ENCODE measurements at places on chromosomes 3 and 15.
A peak's percentile ranks its signal among the peaks of the same experiment; 100 is the strongest.

GRCh38 chr15:89356634-89357298 lies 22.1 kb upstream of the POLG start:
- DNase-seq = no peak

DNA sequence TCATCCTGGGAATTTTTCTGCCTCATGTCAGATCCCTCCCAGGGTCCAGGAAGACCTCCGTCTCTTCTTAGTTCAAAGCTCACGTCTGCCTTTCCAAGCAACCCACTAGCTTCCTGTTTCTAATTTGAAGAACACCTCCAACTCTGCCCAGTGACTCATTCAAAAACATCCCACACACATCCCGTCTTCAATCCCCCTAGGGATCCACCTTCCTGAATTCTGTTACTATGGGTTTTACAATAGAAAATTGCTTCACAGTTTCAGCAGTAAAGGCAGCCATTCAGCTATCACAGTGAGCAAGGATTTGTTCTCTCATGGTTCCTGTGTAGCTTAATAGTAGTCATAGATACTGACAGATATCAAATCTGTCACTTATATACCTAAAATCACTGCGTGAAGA lies 308.3 kb upstream of the CCDC54 start:
- peak; percentile 93 for DNase-seq

DNA sequence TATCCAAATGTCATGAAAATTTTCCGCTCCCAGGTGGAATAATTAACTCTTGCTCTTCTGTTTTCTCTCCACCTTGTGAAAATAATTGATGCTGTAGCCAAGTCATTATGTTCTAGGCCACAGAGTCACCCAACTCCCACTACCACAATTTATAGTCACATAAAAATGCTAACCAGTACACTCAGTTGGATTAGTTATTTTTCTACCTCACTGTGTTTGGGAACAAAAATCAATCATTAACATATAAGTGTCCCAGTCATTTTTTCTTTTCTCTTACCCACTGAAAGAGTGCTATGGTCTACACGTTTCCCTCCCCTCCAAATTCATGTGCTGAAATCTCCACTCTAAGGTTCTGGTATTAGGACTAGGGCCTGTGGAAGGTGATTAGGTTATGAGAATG lies 255.6 kb upstream of the LMCD1 start:
- DNase-seq = no peak

DNA sequence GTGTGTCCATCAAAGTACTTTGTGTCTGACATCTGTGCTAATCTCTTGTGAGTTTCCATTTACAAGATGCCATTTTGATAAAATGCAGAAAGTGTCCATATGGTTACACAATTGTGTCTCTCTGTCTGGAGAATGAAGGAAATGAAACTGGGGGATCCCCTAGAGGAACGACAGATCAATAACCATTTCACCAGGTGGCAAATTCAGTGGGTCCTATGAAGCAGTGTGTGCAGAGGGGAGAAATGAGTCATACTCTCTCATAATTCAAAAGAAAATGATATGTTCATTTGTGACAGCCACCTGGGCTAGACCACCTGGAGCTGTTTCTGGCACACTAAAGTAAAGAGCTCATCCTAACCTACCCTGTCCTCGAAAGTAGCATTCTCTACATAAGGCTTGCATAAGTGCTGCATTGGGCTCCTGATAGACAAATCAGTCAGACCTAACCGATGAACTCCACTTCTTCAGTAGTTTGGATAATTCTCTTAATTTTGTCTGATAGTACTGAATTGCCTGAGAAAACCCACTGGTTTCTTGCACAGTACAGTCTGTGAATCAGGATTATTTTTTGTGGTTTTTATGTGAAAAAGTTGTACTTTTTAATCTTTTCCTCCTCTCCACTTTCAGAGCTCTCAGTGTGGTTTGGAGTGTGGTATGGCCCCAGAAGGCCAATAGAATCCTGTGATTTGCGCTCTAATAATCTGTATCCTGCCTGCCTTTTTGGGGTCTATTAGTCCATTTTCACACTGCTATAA lies 10.3 kb upstream of the CD47 start:
- DNase-seq = no peak

- DNase-seq = no peak
Measured at GRCh38 chr3:71441925-71442651, 141.4 kb downstream of the FOXP1 start.

GRCh38 chr3:13303410-13303809 lies 116.7 kb downstream of the NUP210 start:
- no peak for DNase-seq

DNA sequence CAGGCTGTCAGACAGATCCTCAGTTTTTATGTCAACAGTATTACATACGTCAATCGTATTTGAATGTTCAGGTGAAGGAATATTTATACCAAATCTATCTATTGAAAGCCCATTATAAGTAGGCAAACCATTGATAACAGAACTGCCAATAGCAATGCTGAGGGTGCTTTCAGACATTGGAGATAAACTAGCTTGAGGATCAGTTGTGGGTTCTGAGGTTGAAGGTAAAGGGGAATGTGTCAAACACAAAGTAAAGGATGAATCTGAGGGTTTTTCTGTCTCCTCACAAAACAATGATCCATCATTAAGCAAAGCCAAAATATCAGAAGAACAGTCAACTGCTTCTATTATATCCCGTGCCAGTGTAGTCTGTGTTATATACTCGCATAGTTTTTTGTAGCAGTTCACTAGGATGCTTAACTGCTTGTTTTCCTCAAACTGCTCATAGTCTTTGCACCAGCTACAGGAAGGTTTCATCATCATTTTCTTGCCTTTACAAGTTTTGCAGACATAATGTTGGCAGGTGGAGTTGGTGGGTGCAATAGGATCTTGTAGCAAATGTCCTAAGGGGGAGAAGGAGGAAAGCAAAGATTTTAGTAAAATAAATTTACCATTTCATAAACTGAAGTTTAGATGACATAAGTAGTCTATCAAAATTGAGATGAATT lies 43.8 kb downstream of the MSL2 start:
- no peak for DNase-seq

GRCh38 chr15:68596691-68597090 lies 17.9 kb downstream of the CORO2B start:
- DNase-seq = no peak

DNA sequence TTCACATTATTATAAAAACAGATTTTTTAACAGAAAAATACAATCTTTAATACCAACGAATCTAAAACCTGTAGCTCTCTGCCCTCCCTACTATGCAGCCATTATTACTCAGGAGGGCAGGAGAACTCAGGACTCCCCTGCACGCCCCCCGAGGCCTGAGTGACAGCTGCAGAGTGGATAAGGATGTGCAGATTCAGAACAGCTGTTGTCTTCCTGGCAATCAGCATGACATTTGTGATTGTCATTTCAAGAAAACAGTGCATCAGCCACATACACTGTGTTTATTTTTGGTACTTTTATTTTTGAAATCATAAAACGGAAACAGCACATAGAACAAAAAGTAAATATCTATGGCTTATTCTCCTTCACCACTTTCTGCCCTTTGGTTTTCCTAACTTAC lies 450.8 kb downstream of the OCA2 start:
- DNase-seq = no peak

GRCh38 chr15:100020614-100021013 lies 287.4 kb upstream of the LYSMD4 start:
- DNase-seq = no peak

DNA sequence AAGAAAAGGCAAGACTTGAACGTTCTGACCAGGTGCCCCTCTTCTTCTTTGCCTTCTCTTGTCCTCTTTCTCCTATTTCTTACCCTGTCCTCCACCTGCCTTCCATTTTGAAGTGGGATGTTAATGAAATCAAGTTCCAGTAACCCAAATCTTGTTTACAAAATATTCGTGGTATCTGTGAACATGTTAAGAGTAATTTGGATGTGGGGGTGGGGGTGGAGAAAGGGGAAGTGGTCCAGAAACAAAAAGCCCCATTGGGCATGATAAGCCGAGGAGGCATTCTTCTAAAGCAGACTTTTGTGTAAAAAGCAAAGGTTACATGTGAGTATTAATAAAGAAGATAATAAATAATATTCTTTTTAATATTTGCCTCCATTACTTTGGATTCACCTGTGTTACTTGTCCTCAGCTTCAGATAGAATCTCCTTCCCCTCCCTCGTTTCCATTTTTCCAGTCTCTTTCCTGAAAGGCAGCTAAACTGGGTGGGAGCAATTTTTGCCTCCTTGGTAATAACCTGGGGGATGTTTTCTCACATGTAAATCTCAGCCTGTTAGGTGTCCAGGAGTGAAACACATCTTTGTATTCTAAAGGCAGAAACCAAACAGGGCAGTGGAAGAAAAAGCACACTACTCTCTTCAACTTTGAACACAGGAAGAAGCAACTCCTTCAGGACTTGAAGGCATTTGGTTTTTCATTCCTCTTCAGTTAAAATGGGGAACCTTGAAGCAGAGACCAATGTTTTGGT lies 3.2 kb downstream of the CHST2 start:
- DNase-seq = no peak

DNA sequence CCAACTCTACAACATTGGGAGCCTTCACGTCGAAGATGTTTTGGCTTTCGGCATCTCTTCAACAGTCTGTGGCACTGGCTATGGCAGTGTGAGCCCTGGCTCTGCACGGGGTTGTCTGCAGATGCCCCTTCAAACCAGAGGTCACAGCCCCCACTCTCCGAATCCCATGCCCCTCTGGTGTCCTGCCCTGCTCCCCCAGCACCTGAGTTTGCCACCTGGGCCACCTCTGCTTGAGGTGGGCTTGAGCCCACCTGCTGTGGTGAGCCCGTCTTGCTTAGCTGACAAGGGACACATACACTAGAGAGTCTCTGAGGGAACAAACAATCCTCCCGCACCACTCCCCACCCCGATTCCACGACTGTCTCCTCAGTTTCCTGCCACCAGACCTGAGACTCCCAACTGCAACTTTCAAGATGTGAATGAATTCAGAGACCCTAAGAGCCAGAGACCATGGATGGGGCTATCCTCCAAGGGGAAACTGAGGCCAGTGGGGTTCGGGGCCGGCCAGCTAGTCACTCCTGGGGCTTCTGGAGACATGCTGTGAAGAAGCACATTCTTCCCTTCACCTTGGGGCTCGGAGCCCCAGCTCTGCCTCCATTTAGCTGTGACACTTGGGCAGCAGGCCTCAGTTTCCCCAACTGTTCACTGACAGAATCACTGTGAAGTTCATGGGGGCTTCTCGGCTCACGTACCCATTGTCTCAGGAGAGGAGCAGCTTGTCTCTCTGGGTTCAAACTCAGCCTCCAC lies 44.6 kb downstream of the TPRA1 start:
- DNase-seq = no peak

- no peak for DNase-seq
Measured at GRCh38 chr15:73969151-73969759, 22.8 kb downstream of the STOML1 start.

- DNase-seq = no peak
Measured at GRCh38 chr15:100103828-100104227, 237.9 kb downstream of the ADAMTS17 start.

DNA sequence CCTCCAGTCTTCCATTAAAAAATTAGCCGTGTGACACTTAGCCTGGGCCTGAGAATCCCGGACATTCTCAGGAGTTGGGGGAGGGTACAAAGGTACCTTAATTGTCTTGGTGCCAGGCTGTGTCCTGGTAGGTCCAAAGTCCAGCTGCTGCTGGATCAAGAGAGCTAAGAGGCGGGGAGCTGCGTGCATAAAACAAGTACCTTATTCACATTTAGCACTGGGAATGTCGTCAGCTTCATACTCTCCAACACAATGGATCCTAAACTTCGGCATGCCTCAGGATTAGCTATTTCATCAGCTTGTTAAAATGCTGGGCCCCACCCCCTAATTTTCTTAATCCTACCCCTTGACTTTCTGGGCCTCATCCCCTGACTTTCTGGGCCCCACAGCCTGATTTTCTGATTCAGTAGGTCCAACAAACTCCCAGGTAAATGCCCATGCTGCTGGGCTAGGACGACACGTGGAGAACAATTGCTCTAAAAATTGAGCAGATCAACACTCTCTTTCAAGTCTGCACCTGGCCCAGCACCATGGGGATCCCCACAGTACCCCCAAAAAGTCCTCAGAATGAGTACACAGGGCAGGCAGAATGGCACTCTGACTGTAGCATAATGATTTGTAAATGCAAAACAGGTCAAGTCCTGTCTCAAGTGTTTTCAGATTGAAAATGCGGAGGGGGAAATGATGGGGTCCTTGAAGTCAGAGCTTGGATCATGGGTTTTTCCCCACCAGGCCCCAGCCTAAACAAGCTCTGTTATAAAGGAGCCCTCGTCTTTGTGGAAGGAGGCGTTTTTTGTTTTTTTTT lies 5.6 kb upstream of the AEN start:
- DNase-seq = no peak

Measured in cardiac fibroblast (primary cell).